ENCODE measurements at places on chromosomes 1 and 21.

DNA sequence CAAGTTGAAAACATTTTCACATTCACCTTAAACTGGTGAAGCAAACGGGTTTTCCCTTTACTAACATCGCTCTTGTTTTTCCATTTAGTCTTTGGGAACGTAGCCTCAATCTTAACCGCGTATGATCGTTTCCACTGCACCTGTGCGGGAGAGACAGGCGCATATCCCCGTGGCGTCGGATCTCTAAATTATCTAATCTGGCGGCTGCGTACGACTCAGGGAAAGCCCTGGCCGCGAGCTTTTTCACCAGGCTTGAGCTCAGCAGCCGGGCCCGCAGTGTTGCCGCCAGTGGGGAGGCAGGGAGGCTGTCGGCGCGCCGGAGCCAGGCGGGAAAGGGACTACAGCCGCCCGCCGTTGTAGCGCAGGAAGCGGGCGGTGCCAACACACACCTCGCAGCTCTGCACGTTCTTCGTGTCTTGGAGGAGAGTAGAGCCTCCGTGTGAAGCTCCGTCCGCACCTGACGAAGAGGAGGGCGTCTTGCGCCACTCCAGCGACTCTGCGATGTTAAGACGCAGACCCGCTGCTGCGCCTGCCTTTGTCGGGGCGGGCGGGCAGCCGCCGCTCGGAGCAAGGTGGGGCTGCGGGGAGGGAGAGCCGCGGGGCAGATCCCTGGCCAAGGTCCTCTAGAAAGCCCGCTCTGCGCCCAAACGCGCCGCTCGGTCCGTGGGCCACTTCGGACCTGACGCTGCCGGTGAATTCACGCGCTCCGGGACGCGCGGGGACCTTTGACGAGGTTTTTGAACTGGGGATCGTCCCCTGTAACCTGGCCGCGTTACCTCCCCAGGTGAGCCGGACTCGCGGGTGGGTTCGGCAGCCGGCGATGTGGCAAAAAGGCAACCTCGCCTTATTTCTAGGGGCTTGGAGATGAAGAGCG, 18.5 kb upstream of the TBX15 start:
- DNase-seq: no peak

- no peak for DNase-seq
These were observed 103.0 kb upstream of the VAV3 start for GRCh38 chr1:108067884-108068540.

- no peak for DNase-seq
These were observed 6.7 kb downstream of the SOX13 start for GRCh38 chr1:204079608-204079999.

- DNase-seq: no peak
These were observed 15.6 kb upstream of the BOLA1 start for GRCh38 chr1:149883598-149884247.

GRCh38 chr1:224433041-224433691, 1.4 kb downstream of the WDR26 start:
- no peak for DNase-seq

DNA sequence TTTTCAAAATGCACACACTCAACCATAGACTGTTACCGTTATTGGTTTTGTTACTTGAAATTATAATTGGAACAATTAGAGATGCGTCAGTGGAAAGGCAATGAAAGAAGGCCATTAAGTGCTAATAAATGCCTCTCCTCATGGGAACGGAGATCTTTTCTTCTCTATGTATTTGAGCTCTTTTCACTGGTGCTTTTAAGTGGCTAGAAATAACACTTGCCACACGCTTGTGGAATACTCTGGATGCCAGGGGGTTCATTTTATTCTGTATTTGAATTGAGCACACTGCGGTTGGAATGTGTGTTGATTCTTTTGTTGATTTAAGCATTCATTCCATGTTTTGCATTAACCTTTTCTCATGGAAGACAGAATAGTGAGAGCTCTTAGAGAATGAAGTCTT, 68.4 kb downstream of the DNM3 start:
- DNase-seq: no peak

DNA sequence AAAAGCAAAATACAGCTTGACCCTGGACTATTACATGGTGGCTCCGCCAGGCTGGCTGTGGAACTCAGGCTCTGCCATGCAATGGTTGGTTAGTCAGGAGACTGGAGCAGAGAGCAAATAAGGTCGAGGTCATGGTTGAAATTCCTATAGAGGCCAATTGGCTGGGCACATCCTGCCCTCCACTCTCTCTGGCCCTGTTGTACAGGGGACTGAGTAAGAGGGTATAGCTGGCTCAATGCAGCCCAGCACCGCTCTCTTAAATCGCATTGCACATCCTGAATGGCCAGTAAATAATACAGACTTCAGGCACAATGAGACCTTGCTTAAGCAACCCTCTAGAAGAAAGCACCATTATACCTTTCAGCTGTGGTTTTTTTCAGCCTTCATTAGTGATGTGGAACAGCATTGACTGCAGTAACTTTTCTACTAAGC, 59.3 kb upstream of the PPP2R5A start:
- no peak for DNase-seq

DNA sequence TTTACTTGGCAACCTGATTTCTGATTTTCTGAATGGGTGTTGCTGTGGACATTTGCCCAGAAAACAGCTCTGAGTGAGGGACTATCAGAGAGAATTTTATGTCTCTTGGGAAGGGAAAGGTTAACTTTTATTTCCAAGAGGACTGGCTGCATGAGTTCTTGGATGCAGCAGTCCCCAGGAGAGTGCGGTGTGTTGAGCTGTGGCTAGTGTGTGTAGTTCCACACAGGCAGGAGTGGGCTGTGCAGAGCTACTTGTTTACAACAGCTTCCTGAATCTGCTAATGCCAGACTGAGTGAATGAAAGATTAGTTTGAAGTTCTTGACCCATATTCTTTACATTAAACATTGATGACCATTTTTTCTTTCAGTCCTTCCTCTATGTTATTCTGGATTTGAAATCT, 41.0 kb upstream of the APOBEC4 start:
- DNase-seq: no peak
